HEK293T (cell line): ENCODE measurements at places on chromosomes 11 and 22.

DNA sequence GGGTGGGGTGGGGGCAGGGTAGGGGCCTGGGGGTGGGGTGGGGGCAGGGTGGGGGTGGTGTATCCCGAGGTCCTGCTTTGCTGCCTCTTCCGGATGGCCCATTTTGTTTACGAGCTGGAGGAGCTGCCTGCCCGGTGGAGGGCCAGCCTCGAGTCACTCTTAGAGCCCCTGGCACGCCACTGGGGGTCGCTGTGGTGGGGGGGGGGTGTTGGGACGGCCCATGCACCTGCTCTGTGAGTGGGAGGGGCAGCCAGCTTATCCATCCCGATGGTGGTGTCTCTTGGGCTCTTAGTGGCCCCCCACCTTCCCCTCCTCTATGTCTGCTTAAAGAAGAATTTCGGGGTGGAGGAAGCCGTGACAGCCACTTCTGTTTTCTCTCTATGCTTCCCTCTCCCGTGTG, 24.6 kb downstream of the MRGPRD start:
- peak; percentile 67 for DNase-seq

DNA sequence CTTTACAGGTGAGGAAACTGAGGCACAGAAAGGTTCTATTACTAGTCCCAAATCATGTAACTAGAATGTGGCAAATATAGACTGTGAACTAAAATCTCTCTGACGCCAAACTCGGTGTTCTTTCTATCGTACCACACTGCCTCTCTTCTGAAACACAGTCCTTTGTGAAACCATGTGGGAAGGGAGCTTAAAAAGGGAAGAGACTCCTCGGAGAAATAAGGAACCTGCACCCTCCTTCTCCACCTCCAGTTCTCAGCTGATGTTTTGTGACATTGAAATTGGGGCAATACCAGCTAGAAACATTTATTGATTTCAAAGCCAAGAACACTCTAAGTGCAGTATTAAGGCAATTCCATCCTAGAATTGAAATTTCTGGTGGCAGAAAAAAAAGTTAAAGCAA, 76.4 kb upstream of the DRD2 start:
- DNase-seq = no peak

DNA sequence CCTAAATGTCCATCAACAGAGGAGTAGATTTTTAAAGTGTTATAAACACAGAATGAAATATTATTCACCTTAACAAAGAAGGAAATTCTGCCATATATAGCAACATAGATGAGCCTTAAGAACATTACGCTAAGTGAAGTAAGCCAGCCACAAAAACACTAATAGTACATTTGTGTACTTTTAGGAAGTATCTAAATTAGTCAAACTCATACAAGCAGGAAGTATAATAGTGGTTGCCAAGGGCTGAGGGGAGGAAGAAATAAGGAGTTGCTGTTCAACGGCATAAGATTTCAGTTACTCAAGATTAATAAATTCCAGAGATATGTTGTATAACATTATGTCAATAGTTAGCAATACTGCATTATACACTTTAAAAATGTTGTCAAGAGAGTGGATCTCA, 181.7 kb upstream of the ZC3H12C start:
- DNase-seq = no peak

DNA sequence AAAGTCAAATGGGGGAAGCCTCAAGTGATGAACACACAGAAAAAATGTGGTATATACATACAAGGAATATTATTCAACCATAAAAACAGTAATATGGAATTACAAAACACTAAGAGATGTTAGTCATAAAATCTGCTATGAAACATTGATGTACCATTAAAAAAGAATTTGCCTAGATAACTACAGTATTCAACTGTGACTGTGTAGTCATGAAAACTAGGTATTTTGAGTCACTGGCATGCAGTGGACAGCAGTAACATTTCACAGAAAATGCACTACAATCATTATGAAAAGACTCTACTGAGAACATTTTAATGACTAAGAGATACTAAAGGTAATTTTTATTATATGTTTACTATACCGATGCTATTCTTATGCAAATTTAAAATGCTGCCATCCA, 11.7 kb downstream of the ZNF195 start:
- no peak for DNase-seq

GRCh38 chr11:77096591-77097019, 6.0 kb upstream of the OMP start:
- DNase-seq = no peak

- DNase-seq = no peak
Observed at GRCh38 chr11:762421-763072, 14.7 kb downstream of the GATD1 start.

DNA sequence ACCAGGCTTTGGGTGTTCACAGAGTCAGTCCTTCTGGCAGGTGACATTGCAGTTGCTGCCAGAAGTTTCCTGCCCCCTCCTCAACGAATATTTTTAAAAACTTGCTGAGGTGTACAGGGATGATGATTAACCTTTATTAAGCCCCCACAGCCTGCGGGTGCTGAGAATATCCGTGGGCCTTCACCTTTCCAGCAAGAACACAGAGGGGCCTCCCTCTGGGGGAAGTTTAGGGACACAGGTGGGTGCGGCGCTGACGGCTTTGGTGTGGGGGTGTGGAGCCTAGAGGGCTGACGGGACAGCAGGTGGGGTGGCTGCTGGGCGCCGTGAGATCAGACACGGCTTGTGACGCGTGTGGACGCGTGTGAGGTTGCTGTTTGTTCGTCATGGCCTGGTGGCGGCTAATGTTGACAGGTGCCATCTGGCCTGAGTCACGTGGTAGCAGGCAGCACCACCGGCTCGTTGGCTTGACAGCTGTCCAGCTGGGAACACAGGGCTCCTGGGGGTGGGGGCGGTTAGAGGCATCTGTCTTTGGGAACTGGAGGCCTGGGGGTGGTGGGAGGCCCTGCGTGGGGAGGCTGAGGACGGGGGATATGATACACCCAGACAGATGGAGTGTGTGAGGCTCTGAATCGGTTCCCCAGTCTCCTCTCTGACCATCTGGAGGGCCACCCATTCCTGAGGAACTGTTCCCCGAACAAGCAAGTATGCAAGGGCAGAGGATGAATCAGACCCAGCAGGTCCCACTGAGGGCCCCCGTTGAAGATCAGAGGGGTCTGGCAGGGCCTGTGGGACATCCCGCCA, 12.5 kb upstream of the LRRC10B start:
- DNase-seq = no peak

DNA sequence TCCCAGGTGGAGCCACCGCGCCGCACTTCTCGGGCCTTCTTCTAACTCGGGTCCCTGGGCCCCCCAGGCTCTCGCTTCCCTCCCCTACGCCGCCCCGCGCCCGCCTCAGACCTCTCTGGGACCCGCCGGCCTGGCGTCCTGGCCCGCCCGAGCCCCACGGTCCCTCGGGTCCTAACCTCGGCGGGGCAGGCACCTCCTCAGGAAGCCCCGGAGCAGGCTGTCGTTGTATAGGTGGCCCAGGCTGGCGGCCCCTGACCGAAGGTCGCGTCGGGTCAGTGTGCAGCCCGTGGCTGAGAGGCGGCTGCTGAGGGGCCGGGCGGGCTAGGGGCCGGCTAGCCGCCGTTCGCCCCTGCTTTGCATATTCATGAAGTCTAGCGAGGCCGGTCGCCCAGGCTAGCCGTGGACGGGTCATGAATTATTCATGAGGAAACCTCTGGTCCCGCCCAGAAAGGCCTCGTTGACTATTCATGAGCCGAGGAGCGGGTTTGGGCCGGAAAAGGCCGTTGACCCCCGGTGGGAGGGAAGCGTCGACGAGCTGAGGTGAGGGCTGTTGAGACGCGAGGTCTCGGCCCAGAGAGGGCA, at the start of gene HORMAD2:
Gene HORMAD2, plus strand, starts transcription at position 513 of the 582 bp plus-strand sequence. CDS start 13,489 bp downstream, outside the sequence.
- no peak for DNase-seq
